ENCODE measurements at places on chromosomes 1 and 21. TPM values are rescaled to one million over a fixed set of nuclear protein-coding genes. Genes with fewer than 3 reads are reported as not detected.

LCE1D gene
- not detected for total RNA-seq

G0S2 gene
- 2.2 TPM for total RNA-seq

NOS1AP gene
- 16.6 TPM for total RNA-seq

EXTL1 gene
- 2.2 TPM for total RNA-seq

ADORA3 gene
- 2.2 TPM for total RNA-seq

TMEM240 gene
- 20.3 TPM for total RNA-seq

RAD54L gene
- 1.9 TPM for total RNA-seq

MAP10 gene
- total RNA-seq: 8.5 TPM

IL22RA1 gene
- total RNA-seq: not detected

PGM1 gene
- 17.8 TPM for total RNA-seq

SPRR5 gene
- total RNA-seq: not detected

SAMD11 gene
- not detected for total RNA-seq

TPRG1L gene
- 13.8 TPM for total RNA-seq

Data from parietal lobe (tissue), 2 donors.